ENCODE measurements at places on chromosomes 4 and X. TPM values are rescaled to one million over a fixed set of nuclear protein-coding genes. Genes with fewer than 3 reads are reported as not detected.

Gene MAGEC3
- 0.99 TPM for total RNA-seq

- DNase-seq: no peak
These were observed 11.3 kb downstream of the PNCK start for GRCh38 chrX:153662266-153662665.

DNA sequence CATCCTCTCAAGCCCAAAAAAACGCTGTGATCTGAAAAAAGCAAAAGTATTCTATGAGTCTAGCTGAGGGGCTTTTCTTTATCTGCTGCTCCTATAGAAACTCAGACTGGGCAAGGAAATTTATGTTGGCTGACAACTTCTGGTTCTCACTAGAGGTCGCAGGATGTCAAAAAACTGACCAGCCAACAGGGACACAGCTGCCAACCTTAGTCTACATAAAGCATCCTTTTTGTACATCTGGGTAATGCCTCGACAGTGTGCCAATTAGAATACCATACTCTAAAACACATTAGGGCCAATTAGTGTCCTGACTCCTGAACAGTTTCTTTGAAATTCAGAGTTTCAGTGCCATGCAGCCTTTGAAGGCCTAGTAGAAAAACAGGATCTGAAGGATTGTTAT, 8.8 kb upstream of the TLL1 start:
- DNase-seq: no peak

DNA sequence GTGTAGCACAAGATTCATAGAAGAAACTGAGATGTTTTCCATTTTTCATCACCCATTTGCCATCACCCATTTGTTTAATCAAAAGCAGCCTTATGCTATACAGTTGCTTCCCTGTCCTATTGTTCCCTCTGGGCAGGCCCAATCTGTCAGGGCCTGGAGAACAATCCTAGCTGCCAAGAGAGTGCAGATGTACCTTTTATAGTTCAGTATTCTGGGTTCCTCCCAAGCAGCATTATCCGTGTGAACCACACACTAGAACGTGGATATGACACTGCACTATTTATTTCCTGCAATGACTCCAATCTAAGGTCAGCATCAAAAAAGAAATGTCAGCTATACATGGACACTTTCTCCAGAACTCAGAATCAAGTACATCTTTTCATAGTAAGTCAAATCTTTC, 269.0 kb downstream of the ADGRA3 start:
- DNase-seq: no peak

DNA sequence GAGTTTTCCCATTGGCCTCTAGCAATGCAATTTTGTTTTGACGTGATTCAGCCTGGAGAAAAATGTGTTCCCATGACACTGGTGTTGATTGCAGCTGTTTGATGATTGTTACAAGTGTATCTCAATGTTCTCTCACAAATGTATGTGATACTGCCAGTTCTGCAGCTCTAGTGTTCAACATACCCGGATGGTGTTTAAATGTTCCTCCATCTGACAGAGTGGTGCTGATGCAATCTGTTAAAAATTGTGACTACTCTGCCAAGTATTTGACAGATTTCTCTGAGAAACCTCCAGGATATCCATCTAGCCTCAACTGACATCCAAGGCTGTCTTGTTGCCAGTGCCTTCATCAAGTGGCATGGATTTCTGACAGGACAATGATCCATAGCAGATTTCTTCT, 657.2 kb upstream of the DIAPH2 start:
- no peak for DNase-seq
